ENCODE measurements at places on chromosomes 2 and 18. TPM values are rescaled to one million over a fixed set of nuclear protein-coding genes. Genes with fewer than 3 reads are reported as not detected.

Gene FEV
- polyA plus RNA-seq, result 6.0 TPM

- no peaks in the 10 kb centered on the region for H3K4me1 ChIP-seq
Observed at GRCh38 chr2:21676676-21677075, 552.9 kb downstream of the TDRD15 start.

DNA sequence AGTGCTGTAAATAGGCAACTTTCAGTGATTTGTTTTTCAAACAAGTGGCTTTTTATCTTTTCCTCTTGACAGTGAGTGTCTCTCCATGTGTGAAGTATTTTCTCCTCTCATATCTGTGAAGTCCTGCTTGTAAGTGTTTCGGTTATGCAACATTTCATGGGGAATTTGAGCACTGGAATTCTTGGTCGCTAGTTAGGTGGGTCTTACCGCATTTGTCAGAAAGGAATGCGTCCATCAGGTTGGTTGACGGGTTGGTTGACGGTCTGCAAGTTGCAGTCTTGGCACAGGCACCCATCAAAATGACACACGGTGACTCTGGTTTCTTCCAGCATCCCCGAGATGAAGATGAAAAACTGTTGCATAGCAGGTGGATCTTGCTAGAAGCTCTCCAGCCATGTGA lies 109.8 kb downstream of the AGAP1 start:
- H3K27ac ChIP-seq, result no peak overlapping the region
- H3K4me3 ChIP-seq, result no peak overlapping the region
- no peak for DNase-seq
- H3K4me1 ChIP-seq, result peaks cover 22% of the 10 kb centered on the region
- H3K36me3 ChIP-seq, result no peaks in the 10 kb centered on the region

- H3K27me3 ChIP-seq, result no peaks in the 10 kb centered on the region
- no peak overlapping the region for H3K27ac ChIP-seq
- no peak for DNase-seq
- H3K4me3 ChIP-seq, result no peak overlapping the region
- H3K36me3 ChIP-seq, result no peaks in the 10 kb centered on the region
- no peaks in the 10 kb centered on the region for H3K4me1 ChIP-seq
Observed at GRCh38 chr2:134590679-134591078, 128.1 kb downstream of the TMEM163 start.

DNA sequence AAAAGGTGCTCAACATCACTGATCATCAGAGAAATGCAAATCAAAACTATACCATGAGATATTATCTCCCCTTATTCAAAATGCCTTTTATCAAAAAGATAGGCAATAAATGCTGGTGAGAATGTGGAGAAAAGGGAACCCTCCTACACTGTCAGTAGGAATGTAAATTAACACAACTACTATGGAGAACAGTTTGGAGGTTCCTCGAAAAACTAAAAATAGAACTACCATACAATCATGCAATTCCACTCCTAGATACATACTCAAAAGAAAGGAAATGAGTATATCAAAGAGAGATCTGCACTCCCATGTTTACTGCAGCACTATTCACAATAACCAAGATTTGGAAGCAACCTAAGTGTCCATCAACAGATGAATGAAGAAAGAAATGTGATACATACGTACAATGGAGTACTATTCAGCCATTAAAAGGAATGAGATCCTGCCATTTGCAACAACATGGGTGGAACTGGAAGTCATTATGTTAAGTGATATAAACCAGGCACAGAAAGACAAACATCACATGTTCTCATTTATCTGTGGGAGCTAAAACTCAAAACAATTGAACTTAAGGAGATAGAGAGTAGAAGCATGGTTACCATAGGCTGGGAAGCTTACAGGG lies 63.8 kb downstream of the MAP4K3 start:
- H3K36me3 ChIP-seq, result no peaks in the 10 kb centered on the region
- no peaks in the 10 kb centered on the region for H3K27me3 ChIP-seq
- peaks cover 1% of the 10 kb centered on the region for H3K4me1 ChIP-seq
- no peak overlapping the region for H3K27ac ChIP-seq
- no peak for DNase-seq

GRCh38 chr18:28108814-28109213 lies 68.1 kb downstream of the CDH2 start:
- H3K27ac ChIP-seq, result no peak overlapping the region
- DNase-seq, result no peak
- no peaks in the 10 kb centered on the region for H3K27me3 ChIP-seq
- no peaks in the 10 kb centered on the region for H3K36me3 ChIP-seq

DNA sequence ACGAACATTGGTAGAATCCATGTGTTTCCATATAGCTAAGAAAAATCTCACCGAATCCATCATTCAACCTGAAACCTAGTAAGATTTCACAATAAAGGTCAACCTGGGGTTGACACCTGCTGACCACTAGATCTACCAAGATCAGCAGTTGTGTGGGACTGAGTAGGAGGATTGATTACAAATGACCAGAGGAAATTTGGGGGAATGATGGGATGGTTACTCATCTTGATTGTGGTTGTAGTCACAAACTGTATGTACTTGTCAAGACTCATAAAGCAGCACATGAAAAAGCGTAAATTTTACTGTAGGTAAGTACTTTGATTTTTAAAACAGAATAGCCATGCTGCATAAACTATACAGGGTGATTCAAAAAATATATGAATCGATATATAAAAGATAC lies 14.7 kb downstream of the DAPL1 start:
- no peaks in the 10 kb centered on the region for H3K27me3 ChIP-seq
- H3K27ac ChIP-seq, result no peak overlapping the region
- no peak overlapping the region for H3K4me3 ChIP-seq
- no peak for DNase-seq

Gene POTEI
- not detected for polyA plus RNA-seq

Gene CCDC178
- polyA plus RNA-seq, result 0.32 TPM

Gene FER1L5
- not detected for polyA plus RNA-seq

- H3K36me3 ChIP-seq, result no peaks in the 10 kb centered on the region
- DNase-seq, result no peak
- no peak overlapping the region for H3K27ac ChIP-seq
Observed at GRCh38 chr2:203080447-203081045, 65.9 kb downstream of the NBEAL1 start.

Gene GREB1
- 0.28 TPM for polyA plus RNA-seq

Gene EN1
- not detected for polyA plus RNA-seq

DNA sequence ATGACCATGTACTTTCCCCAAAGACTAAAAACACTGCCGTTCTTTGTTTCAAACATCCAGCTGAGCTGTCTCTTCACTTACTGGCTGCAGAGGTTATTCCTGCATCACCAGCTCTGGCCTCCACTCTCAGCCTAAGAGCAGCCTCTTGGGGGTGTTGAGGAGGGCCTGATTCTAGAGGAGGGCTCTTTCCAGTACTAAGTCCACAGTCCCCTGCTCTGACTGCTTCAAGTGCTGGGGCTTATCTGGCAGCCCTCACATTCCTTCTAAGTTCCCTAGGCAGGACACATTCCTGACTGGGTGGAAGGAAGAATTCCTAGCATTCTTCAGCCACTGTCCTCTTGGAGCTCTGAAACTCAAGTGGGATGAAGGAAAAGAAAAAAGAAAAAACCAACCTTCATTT lies 32.9 kb upstream of the EHBP1 start:
- no peak for DNase-seq
- H3K4me1 ChIP-seq, result peaks cover 28% of the 10 kb centered on the region
- peak overlapping the region; percentile 55 for H3K27ac ChIP-seq
- no peaks in the 10 kb centered on the region for H3K27me3 ChIP-seq
- no peaks in the 10 kb centered on the region for H3K36me3 ChIP-seq

DNA sequence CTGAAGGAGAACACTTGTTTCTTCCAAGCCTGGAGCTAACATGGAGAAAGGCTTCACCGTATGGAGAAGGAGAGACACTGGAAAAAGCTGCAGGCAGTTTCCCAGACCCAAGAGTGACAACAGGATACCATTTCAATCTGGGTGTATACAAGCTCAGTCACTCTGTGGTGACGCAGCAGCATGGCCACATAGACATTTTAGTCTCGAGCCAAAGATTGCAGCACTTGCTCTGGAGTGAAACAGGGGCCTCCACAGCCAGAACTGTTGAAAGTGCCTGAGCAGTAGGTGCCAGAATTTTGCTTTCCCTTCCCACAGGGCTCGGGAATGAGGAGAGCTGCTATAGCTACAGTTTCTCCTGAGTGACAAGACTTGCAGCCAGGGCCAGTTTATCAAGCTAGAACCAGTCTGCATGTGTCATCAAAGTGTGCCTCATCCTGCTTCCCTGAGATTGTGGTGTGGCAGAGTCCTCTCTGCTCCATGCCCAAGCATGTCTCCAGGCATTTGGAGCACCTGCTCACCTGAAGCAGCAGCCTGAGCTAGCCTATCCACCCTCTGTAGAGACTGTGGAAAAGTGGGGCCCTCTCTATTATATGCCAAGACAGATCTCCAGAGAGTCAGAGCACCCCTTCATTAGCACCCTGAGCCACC lies 234.6 kb upstream of the CDH19 start:
- no peak overlapping the region for H3K4me3 ChIP-seq
- DNase-seq, result no peak
- H3K36me3 ChIP-seq, result no peaks in the 10 kb centered on the region
- H3K27ac ChIP-seq, result no peak overlapping the region
- no peaks in the 10 kb centered on the region for H3K4me1 ChIP-seq

- H3K4me3 ChIP-seq, result no peak overlapping the region
- H3K27ac ChIP-seq, result no peak overlapping the region
- no peaks in the 10 kb centered on the region for H3K27me3 ChIP-seq
- H3K36me3 ChIP-seq, result no peaks in the 10 kb centered on the region
Observed at GRCh38 chr2:231522418-231523180, 7.6 kb downstream of the NMUR1 start.

DNA sequence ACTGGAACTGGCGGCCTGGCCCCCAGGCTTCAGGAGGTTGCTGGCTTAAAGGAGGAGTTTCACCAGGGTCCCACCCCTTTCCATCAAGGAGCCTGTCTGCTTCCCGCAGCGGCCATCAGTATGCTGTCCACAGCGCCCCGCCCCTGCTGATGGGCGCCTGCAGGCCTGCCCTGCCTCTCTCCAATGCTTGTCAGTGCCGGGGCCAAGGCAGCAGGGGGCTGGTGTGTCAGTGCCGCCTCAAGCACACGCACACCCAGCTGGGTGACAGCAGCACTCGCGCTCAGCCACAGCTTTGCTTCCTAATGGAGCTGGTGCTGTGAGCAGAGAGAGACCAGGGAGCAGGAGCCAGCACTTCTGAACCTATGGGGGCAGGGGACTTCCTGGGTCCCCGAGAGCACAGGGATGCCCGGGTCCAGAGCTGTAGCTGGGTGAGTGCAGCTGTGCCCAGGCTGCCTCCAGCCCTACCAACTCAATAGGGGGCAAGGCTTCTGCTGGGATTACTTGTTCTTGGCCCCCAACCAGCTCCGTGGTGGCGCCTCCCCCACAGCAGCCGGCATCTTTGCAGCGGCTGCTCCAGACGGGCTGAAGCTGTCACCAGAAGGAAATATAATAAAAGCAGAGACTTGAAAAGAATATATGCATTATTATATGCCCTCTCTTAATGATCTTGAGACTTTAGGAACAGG lies 377.2 kb upstream of the LRATD1 start:
- no peak for DNase-seq
- no peaks in the 10 kb centered on the region for H3K4me1 ChIP-seq

- H3K27me3 ChIP-seq, result peaks cover 5% of the 10 kb centered on the region
- DNase-seq, result peak; percentile 50
- H3K4me3 ChIP-seq, result no peak overlapping the region
- H3K36me3 ChIP-seq, result no peaks in the 10 kb centered on the region
- no peak overlapping the region for H3K27ac ChIP-seq
Observed at GRCh38 chr2:95343429-95344214, 46.5 kb downstream of the KCNIP3 start.

- H3K4me3 ChIP-seq, result no peak overlapping the region
- H3K4me1 ChIP-seq, result no peaks in the 10 kb centered on the region
- H3K36me3 ChIP-seq, result no peaks in the 10 kb centered on the region
- no peak for DNase-seq
- no peaks in the 10 kb centered on the region for H3K27me3 ChIP-seq
- peak overlapping the region; percentile 31 for H3K27ac ChIP-seq
Observed at GRCh38 chr2:164014068-164014731, 278.4 kb upstream of the FIGN start.

Gene CRYGD
- not detected for polyA plus RNA-seq

Gene NFATC1
- polyA plus RNA-seq, result 2.4 TPM

GRCh38 chr2:103991591-103991990 lies 862.3 kb upstream of the POU3F3 start:
- no peak overlapping the region for H3K4me3 ChIP-seq
- DNase-seq, result no peak
- H3K27me3 ChIP-seq, result no peaks in the 10 kb centered on the region

GRCh38 chr2:208266553-208266893 lies 468 bp downstream of the PIKFYVE start:
- H3K27ac ChIP-seq, result peak overlapping the region; percentile 96
- peaks cover 31% of the 10 kb centered on the region for H3K4me1 ChIP-seq
- no peaks in the 10 kb centered on the region for H3K36me3 ChIP-seq

GRCh38 chr2:9844576-9844975 lies 1.3 kb downstream of the TAF1B start:
- H3K4me3 ChIP-seq, result peak overlapping the region; percentile 77
- peak overlapping the region; percentile 87 for H3K27ac ChIP-seq
- DNase-seq, result no peak

Gene PSTPIP2
- polyA plus RNA-seq, result 5.1 TPM

DNA sequence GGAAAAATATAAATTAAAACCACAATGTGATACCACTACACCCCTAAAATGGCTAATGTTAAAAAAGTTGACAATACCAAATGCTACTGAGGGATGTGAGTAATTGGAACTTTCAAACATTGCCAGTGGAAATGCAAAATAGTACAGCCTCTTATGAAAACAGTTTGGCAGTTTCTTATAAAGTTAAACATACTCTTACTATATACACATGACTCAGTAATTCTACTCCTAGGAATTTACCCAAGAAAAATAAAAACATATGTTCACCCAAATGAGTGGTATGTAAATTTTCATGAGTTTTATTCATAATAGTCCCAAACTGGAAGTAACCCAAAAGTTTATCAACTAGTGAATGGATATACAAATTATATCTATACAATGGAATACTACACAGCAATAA lies 228.0 kb downstream of the CYP26B1 start:
- no peaks in the 10 kb centered on the region for H3K36me3 ChIP-seq
- no peaks in the 10 kb centered on the region for H3K4me1 ChIP-seq
- H3K27me3 ChIP-seq, result no peaks in the 10 kb centered on the region
- H3K4me3 ChIP-seq, result no peak overlapping the region
- DNase-seq, result no peak
- no peak overlapping the region for H3K27ac ChIP-seq

GRCh38 chr2:237326266-237327171 lies 87.4 kb downstream of the COL6A3 start:
- peak overlapping the region; percentile 91 for H3K27ac ChIP-seq
- peaks cover 68% of the 10 kb centered on the region for H3K4me1 ChIP-seq
- DNase-seq, result peak; percentile 66

DNA sequence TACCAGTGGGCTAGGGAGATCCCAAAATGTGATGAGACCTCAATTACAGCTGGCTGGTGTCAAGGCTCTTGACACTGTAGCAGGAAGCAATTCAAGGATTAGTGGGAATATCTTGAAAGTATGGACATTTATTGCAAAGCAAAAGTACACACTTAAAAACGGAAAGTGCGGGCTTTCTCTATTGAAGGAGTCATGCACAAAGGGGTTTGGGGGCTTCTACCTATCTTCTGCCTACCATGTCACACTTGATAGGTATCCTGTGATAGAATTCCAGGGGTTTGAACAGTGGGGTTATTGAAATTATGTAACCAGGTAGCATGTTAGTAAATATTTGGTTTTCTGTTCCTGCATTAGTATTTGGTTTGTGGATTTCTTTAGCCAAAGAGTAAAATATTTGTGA lies 1652.1 kb upstream of the DDX18 start:
- no peaks in the 10 kb centered on the region for H3K36me3 ChIP-seq
- no peak overlapping the region for H3K4me3 ChIP-seq
- H3K4me1 ChIP-seq, result no peaks in the 10 kb centered on the region
- DNase-seq, result no peak
